ENCODE measurements at places on chromosomes 1 and 21.

GRCh38 chr1:87204921-87205320 lies 123.8 kb upstream of the LMO4 start:
- no peak for DNase-seq

GRCh38 chr1:107342316-107342715 lies 201.5 kb downstream of the NTNG1 start:
- DNase-seq, result no peak

- no peak for DNase-seq
Measured at GRCh38 chr1:27591622-27592021, 12.3 kb downstream of the AHDC1 start.

- DNase-seq, result no peak
Measured at GRCh38 chr1:53077599-53077965, 15.6 kb downstream of the PODN start.

- DNase-seq, result no peak
Measured at GRCh38 chr21:45319461-45320211, 31.9 kb upstream of the POFUT2 start.

DNA sequence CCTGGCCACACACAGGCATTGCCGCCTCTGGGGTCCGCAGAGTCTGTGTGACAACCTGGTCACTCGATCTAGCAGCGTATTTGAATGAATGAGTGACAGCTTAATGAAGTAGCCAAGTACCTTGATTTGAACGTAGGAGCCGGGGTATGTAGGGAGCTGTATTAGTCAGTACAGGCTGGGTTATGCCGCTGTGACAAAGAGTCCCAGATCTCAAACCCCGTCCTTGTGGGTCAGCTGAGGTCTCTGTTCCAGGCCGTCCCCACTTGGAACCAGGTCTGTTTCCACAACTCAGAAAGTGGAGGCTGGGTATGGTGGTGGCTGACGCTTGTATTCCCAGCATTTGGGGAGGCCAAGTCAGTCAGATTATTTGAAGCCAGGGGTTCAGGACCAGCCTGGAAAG lies 20.0 kb downstream of the ATAD3B start:
- no peak for DNase-seq

- no peak for DNase-seq
Measured at GRCh38 chr1:178262120-178262500, 168.2 kb downstream of the RASAL2 start.

DNA sequence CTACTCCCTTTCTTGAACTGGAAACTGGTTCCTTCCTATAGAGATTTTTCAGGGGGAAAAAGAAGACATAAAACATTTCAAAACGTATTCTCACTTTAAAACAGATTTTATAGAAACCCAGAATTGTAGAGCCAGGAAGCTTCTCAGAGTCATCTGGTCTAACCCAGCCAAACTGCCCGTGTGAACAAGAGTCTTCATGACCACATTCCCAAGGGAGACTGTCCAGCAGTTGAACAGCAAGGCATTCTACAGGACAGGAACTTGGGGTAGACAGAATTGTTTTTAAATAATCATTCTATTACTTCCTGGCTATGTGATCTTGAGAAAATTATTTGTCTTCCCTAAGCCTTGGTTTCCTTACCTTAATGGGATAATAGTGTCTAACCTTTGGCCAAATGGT lies 163.5 kb upstream of the IVNS1ABP start:
- DNase-seq, result no peak

GRCh38 chr1:41645062-41645461 lies 160.6 kb upstream of the EDN2 start:
- DNase-seq, result no peak

- DNase-seq, result no peak
Measured at GRCh38 chr1:183758913-183759312, 46.0 kb upstream of the RGL1 start.

- DNase-seq, result no peak
Measured at GRCh38 chr1:1136547-1137230, 20.8 kb upstream of the C1orf159 start.

- no peak for DNase-seq
Measured at GRCh38 chr1:230211436-230212145, 144.6 kb downstream of the GALNT2 start.

DNA sequence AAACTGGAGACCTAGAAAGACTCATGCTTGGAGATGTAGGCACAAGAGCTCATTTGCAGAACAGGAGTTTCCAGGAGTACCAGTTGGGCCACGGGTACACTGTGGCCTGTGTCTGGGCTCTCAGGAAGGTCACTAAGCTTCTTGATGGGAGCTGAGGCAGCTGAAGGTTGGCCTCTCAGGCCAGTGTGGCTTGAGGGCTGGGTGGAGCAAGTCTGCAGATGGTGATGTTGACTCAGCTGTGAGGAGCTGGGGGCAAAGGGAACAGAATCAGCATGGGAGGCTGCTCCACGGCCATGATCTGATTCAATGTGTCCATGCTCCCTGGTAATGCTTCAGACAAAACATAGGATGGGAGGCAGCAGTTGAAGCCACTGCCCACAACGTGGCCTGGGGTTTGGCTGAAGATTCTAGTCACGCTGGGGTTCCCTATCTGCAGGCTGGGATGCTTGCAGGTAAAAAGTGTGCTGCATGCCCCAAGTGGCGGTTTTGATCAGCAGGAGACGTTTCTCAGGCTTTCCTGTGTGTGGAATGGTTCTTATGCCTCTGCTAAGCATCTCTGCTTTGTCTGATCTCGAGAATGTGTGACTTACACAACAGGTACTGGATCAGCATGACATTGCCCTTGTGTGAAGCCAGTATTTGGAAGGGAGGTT lies 15.4 kb upstream of the TENT5C start:
- DNase-seq, result no peak

DNA sequence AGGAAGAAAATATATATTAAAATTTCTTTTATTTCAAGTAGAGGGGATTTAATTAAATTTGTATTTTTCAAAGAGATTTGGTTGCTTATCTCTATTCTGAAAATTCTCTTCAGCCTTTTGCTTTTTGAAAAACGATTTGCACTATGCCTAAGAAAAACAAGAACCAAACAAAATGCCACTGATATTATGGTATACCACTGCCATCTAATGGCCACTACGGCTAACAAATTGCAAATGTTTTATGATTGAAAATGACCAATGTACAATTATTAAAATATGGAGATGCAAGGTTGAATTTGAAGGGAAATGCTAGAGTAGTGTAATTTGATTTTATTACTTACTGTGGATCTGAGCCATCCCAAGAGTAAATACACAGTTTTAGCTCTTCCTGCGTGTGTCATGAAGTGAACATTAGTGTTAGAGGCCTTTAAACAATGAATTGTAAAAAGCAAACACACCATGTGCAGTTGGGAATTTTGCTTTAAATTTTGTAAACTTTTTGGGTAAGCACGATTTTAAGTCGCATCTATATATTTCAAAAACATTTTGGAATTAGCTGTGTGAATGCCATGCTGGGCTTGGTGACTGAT lies 137.4 kb upstream of the USP25 start:
- DNase-seq, result no peak

DNA sequence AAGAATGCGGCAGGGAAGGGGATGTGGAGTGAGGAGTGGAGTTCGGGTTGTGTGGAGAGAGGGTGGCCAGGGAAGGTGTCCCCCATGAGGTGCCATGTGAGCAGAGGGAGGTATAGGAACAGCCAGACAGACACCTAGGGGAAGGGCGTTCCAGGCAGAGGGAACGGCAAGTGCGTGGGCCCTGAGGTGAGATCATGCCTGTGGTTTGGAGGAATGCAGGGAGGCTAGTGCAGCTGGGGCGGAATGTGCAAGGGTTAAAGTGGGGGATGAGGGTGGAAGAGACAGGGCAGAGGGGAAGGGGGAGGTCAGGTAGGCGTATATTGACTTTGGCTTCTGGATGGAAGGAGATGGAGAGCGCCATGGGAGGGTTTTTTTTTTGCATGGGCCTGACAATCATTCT lies 31.6 kb upstream of the PADI6 start:
- no peak for DNase-seq

GRCh38 chr1:165671526-165671925 lies 26.8 kb downstream of the ALDH9A1 start:
- DNase-seq, result no peak

DNA sequence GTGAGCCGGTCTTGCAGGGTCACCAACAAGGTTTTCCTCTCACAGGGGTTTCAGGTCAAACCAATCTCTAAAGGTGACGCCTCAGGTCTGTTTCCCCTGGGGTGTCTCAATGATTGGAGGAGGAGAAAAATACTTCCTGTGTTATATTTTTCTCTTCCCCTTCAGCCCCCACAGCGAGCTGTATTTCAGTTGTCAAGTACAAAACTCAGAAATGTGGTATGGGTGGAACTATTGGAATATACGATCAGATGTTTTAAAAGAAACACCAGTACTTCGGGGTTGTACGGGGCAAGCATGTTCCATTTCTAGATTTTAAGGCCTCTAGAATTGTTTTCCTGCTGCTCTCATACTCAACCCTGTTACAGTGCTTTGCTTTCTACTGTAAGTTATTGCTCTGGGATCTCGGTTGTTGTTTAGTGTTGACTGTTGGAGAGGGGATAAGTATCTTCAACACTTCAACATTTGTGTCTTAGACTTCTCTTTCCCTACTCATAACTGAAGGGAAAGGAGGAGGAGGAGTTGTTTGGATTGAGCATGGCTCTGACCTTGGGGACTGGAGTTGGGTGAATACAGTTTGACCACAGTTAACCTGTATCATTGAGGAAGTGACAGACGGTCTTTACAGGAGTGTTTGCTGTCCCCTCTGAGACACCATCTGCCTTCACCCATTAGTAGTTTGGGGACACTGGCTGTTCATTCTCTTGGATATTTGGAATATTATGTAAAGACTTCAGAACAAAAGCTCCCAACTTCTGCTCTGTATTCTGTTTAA lies 2.0 kb downstream of the MAPKAPK2 start:
- no peak for DNase-seq

DNA sequence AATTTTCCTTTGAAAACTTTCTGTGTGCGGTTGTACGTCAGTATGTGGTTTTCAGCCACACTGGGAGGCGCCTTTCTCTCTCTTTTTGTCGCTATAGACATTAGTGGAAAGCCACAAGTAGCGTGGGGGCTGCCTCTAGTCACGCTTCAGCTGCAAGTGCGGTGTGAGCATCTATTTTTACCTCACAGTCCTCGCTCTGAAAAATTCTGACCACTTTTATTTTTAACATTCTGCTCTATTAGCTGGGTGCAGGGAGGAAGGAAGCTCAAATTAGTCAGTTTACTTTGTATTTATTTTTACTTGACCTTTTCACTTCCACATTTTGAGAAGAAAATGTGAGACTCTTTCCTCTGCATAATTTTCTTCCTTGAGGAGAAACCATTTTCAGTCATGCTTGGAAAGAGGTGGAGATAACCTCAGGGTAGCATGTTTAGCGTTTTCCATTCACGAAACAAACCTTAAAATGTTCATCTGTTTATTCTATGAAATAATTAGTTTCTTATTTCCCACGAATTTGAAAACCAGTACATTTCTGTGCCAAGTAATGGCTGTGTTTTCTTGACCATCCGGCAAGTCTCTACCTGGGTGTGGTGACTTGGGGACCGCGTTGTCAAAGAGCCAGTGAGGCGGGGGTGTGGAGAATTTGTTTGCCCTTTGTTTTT lies 35.6 kb downstream of the ADARB1 start:
- DNase-seq, result peak; percentile 47

DNA sequence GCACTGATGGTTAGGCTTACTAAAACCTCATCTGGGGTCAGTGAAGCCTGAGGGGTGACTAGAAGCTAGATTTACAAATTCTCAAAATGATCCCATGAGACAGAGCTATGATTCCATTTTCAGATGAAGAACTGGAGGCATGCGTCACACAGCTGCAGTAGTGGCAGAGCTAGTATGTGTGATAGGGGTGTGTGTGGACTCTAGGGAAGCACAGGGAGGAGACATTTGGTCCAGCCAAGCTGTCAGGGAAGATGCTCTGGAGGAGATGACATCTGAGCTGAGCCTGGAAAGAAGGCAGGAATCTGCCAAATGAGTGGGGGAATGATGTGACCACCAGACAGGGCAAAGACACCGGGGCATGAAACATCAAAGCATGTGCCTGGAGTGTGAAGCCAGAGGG lies 12.0 kb upstream of the KCND3 start:
- DNase-seq, result no peak

GRCh38 chr1:65068202-65069010 lies 79.6 kb upstream of the AK4 start:
- DNase-seq, result no peak

DNA sequence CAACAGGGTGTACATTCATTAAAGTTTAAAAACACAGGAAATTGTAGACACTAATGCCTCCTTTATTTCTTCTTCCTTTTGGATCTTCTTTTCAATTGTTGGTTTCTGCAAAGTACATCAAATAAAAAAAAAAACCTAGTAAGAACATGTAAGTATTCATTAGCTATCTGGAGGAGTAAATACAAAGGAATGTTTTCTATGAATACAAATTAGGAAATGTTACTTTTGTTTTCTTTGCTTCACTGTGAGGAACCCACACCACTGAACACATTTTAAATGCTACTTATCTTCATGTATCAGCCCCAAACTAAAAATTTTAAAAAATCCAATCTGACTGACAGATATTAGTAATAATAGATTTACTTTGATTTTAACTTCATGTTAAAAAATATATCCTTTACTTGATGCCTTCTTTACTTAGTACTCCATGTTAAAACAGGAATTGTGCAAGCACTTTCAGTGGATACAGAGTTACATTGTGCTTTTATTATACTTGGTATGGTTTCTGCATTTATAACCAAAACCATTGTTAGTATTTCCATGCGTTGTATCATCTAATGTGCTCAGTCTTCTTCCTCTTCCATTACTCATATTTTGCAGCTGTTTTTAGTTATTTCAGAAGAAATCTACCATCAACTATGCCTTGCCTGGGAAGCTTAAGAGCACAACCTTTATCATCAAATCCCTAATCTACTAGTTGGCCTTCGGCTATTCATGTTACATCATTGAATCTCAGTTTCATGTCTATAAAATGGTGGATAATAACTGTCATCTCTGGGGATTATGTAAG lies 236.9 kb upstream of the DPYD start:
- no peak for DNase-seq

DNA sequence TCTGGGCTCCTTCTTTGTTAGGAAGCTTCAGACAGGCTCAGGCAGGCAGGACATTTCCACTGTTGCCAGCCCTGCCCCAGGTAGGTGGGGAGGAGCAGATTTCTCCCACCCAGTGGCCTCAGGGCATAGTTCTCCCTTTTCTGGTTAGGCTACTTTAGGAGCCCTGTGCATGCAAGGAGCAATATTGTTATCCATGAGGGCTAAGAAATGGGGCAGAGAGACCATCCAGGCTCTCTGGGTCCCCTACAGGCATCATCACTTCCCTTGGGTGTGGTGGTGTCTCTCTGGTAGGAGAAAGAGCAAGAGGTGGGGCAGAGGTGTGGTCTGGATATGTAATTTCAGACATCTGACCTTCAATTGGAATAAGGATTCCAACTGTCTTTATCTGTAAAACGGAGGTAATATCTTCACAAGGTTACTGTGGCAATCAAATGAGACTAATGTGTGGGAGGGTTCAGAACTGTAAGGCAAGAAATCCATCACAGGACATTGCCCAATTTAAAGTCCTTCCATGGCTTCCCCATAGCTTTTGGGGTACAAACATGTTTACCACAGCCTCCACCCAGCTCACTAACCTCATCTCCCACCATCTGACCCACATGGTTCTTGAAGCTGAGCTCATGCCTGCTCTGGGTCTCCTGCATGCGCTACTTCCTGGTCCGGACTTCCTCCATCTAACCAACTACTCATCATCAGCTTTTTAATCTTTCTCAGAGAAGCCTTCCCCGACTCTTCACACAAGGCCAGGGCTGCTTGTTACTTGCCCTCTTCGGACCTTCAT lies 26.1 kb downstream of the PCAT6 start:
- DNase-seq, result no peak

All from stimulated activated CD8-positive, alpha-beta memory T cell treated with anti-CD3 and anti-CD28 coated beads, Interleukin-15, amount 100 ng/mL, for 48 hours (primary cell).